Hippocampal formation (tissue), 2 donors: ENCODE measurements at places on chromosomes 11 and 22.
A peak's percentile ranks its signal among the peaks of the same experiment; 100 is the strongest.

- DNase-seq, result no peak
These were observed 7.8 kb downstream of the TAF1D start for GRCh38 chr11:93733474-93733873.

GRCh38 chr11:118281284-118281683, 17.2 kb upstream of the MPZL2 start:
- DNase-seq, result no peak

DNA sequence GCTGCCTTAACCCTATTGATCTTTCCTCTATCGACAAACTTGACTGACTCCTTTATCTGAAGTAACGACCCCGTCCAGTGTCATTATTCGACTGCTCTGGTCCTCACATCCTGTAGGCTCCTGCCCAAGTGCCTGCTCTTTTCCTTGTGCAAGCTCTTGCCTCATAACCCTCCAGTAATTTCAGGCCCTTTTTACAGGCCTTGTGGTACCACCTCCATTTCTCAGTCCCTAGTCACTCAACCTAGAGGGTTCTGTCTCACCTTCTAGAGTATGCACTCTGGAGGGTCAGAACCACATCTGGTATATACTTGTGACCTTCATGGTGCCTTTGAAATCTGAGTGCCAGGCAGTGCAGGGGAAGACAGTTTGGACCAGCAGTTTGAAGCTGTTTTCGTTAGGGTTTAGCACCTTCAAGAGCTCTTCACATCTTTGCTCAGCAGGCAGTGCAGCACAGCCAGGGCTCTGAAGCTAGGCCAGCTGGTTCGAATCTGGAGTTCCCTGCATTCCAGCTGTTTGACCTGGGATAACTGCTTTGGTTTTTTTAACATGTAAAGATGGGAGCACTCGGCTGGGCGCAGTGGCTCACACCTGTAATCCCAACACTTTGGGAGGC, 11.2 kb downstream of the SNRPD3 start:
- DNase-seq, result no peak

- no peak for DNase-seq
These were observed 96.2 kb downstream of the PDHX start for GRCh38 chr11:35012467-35013191.

DNA sequence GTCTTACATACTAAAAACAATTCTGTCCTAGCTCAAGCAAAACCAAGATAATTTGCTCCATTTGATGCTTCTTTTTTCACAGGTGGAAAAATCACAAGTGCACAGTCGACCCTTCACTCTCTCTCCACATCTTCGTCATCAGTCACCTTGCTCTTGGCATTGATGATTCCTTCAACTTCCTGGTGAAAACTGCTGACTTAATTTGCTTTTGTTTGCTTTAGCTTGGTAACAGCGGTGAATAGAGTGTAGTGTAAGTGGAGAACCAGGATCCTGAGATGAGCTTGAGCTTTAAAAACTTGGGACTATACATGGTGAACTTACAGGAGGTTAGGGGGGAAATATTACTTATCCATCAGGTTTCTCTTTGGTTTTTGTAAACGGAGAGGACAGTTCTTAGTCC, 331.1 kb upstream of the ARHGAP42 start:
- DNase-seq, result no peak

- no peak for DNase-seq
These were observed 1.1 kb downstream of the TRIM22 start for GRCh38 chr11:5690736-5691135.

GRCh38 chr11:810040-810567, 337 bp downstream of the RPLP2 start:
- no peak for DNase-seq

- no peak for DNase-seq
These were observed 204.4 kb downstream of the FAM76B start for GRCh38 chr11:95585069-95585751.

- DNase-seq, result no peak
These were observed 10.6 kb downstream of the STT3A start for GRCh38 chr11:125603207-125603606.

DNA sequence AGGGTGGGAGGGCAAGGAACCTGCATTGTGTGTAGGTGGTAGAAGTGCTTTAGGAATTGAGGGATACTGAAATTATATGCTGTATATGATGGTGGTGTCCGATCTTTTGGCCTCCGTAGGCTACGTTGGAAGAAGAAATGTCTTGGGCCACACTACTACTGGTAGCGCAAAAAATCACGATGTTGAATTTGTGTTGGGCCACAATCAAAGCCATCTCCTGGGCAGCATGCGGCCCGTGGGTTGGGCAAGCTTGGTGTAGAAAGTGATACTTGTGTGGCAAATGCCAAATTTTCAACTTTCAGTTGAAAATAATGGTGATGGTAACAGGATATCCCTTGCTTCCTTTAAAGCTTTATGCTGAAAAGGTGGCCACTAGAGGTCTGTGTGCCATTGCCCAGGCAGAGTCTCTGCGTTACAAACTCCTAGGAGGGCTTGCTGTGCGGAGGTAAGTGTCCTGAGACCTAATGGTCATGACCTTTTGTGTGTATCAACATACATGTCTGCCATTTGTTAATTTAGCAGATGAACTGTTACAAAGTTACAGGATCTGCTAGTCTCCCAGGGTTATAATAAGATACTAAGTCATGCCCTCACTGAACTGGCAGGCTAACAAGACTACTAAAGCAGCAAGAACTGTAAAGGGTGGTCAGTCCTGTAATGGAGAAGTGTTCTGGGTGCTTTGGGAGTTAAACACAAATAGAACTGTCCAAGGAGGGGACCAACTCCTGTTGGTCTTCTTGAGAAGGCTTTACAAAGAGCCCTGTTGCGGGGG, 2.9 kb downstream of the RPS3 start:
- no peak for DNase-seq

DNA sequence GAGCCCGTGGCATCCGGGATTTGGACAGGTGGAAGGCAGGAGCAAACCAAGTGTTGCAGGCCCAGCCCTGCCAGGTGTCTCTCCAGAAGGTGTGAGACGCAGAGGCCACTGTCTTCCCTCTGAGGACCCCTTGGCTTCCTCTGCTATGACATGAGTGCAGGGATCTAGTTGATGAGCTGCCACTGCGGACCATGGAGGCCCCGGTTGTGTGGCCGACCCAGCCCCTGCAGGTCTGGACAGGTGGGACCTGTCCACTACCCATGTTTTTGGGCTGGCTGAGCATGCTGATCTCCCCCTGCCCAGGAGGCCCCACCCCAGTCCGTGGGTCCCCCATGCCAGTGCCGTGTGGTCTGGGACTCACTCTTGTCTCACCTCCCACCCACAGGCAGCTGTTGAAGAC, 22.9 kb downstream of the PRR5 start:
- DNase-seq, result no peak

GRCh38 chr11:61980783-61981541, 13.5 kb upstream of the FTH1 start:
- no peak for DNase-seq

GRCh38 chr22:48864748-48865147, 962.9 kb downstream of the BRD1 start:
- DNase-seq, result no peak

DNA sequence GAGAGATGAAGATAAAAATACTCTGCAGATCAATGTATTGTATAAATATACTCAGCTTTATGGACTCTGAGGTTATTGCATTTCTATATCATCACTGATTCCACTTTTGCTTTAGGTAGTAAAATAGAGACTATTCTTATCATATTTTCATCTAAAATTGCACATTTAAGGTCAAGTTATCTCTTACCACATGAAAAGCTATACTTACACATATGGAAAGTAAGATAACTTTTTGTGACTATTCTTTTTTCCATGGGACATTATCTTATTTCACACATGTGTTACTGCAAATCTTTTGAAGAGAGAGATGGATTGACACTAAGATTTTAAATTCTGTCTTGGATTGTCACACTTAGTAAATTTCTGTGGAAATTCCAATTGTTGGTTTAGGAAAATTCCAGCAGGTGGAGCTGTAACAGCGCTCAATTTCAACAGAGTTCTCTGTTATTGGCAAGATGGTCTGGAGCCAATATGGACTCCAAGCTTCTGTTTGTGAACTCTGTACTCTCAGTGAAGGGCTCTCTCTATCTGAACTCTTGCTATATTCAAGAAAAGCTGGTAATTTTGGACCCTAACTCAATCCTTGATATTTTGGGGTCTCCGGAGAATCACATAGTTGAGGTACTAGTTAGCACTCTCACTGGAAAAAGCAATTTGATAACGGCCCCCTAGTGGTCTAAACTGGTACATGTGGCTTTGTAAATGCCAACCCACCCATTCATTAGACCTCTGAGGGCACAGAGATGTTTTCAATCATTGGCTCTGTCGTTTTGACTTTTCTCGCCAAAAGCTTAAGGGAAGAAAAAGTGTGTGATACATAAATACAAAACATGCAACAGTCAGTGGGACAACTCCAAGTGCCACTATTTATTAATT, 429.7 kb downstream of the ETS1 start:
- DNase-seq, result peak; percentile 70

DNA sequence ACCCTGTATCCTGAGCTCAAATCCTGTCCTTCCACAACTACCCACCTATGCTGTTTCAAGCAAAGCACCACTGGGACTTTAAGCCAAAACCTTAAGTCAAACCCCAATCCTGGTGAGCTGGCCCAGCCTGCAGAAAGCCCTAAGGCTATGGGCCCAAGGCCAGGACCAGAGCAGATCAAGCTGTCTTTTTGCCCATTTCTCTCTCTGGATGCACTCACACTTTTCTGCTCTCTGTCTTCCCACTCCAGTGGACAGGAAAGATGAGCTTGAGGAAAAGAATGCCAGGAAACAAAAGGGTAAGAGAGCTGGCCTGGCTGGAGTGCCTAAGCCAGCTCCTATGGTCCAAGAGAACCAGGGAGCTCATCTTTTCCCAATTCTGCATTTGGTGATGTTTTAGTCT, 284.3 kb upstream of the ISX start:
- DNase-seq, result no peak

DNA sequence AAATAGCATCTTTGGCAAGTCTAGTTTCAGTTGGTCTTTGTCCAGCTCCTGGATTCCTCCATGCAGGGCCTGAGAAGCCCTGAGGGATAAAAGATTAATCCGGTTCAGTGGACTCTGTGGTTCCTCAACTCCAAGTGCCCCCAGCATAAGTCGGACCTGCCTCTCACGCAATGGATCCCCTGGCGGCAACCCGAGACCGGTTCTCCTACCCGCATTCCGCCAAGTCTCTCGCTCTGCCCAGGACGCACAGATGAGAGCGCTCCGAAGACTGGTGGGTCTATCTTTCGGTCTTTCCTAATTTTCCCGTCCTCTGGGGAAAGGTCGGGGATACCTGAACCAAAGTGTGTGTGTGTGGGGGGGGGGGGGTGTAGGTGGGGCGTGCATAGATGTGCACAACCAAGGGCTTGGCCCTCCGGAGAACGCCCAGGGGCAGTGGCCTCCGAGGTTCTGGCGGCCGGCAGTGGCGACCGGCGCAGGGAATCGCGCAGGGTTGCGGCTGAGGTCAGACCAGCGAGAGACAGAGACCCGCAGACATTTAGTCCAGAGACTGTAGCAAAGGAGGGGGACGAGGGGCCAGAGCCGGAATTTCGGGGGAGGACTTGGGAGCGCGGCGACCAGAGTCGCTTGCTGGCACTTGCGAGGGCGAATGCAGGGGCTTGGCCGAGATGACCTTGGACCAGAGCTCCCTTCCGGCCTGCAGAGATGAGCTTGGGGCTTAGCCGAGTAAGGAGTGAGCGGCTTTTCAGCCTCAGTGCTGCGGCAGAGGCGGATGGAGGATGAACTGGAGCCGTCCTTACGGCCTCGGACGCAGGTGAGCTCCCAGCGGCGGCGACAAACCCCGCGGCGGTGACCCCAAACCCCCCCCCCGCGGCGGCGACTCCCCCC, 712 bp upstream of the SLC2A11 start:
- DNase-seq, result no peak
